Frontal cortex (tissue), 4 donors: ENCODE measurements at places on chromosomes 6 and 20. TPM values are rescaled to one million over a fixed set of nuclear protein-coding genes. Genes with fewer than 3 reads are reported as not detected.

SRSF12 gene
- 36.7 TPM for total RNA-seq

SIRPB1 gene
- total RNA-seq = 0.41 TPM

TTI1 gene
- total RNA-seq = 25.7 TPM

CFB gene
- total RNA-seq = 0.82 TPM

NNAT gene
- total RNA-seq = 367 TPM

EDN1 gene
- 4.9 TPM for total RNA-seq

ZSCAN12 gene
- 18.8 TPM for total RNA-seq

TMEM14A gene
- total RNA-seq = 102 TPM

SLC32A1 gene
- 7.7 TPM for total RNA-seq

JPH2 gene
- under 0.01 TPM for total RNA-seq

ZSCAN31 gene
- 13.5 TPM for total RNA-seq

NRSN1 gene
- 22.0 TPM for total RNA-seq

PRL gene
- total RNA-seq = not detected

TMEM244 gene
- total RNA-seq = 1.2 TPM

TMEM239 gene
- total RNA-seq = not detected

DNA sequence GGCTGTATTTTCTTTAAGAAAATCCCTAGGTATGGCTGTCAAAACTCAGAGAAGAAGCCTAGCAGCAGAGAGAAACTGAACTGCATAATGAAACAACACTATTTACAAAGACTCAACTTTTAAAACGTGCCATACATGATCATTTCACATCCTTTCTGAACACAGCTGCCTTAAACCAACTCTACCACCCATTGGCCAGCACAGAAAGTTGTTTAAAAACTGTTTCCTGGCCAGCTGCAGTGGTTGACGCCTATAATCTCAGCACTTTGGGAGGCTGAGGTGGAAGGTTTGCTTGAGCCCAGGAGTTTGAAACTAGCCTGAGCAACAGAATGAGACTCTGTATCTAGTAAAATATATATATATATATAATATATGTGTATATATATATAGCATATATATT, 336.4 kb upstream of the SOX4 start:
- DNase-seq = no peak

DNA sequence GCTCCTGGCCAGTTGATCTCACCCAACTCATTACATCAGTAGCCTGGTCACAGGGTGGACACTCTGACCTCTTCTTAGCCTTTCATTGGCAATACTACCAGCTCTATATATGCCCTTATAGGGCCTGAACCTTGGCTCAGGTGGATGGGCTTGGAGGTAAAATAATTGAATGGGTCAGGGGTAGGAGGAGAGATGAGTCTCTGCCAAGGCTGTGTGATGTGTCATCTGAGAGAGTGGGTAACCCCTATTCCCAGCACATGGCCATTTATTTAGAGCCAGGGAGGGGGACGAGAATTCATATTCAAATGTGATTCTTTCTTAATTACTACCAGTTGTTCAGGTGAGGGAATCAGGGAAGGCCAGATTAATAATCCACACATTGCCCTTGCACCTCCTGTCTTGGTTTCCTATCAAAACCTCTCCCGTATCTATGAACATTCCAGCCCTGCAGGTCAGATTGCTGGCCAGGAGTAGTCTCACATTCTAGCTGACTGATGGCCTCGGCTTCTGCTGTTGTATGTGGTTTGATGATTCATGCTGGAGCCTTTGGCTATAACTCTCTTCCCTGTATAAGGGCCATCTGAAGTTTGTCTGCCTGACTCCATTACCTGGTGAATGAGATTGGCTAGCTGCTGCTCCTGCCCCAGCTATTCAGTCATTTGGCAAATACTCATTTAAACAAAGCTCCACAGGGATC, 13.4 kb downstream of the C20orf173 start:
- DNase-seq = no peak

DNA sequence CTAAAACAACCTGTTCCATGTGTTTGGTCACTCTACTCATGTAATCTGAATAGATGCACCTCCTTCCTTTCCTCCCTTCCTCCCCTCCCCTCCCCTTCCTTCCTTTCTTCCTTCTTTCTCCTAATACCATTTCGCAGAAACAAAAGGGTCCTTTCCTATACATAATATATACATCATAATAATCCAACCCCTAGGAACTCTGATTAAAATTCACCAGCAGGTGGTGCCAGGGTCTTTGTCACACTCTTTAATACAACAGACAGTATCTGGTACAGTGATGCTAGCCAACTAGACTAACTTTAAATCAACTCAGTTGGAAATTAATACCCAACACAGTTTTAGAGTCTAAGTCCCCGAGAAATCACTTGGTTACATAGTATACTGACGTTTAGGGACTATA, 181.2 kb upstream of the SHLD1 start:
- DNase-seq = no peak

DNA sequence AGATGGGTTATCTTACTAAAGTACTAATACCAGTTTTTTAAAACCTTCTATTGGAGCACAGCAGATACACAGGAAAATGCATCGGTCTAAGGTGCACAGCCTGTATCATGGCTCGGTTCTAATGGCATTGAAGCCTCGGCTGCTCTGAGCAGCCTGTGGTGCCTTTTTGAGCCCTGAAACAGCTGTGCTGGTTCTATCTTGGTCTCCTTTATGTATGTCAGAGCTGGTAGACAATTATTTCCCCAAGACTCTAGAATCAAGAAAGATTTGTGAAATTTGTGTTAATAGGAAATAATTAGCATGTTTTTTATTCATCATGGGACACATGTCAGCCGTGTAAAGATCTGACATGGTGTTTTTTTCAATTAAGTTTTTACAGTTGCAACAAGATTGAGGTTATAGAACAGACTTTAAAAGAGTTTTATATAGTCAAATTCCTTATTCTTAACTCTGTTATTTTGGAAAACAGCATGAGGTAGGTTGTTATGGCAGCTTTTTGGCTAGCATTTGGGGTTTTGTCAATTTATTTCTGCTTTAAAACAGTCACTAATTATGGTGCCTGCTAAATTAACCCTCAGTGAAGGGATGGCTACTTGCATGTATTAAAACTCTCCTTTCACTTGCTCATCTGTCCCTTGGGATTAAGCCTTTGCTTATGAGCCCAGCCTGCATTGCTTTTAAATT, 40.3 kb upstream of the C20orf144 start:
- no peak for DNase-seq

GRCh38 chr20:57977141-57977540, 251.3 kb downstream of the ANKRD60 start:
- no peak for DNase-seq

DNA sequence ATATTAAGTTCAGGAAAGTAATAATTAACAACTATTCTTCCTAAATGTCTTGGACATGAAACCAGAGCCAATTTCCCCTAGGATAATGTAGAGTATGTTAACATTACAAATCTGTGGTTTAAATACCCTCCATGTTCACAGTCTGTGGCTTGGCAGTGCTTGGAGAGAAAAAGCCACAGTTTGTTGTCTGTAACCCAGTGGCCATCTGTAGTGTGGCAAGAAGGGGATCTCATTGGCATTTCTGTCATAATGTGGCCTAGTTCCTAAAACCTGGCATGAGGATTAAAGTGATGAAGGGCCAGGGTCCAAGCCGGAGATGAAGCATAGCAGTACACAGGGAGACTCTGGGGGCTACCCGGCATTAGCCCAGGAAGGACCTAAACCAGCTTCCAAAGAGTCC, 31.2 kb downstream of the SYNE1 start:
- no peak for DNase-seq

- DNase-seq = no peak
Observed at GRCh38 chr20:47282864-47283263, 73.6 kb downstream of the ZMYND8 start.

- no peak for DNase-seq
Observed at GRCh38 chr6:57173056-57173885, 1.1 kb downstream of the BAG2 start.

DNA sequence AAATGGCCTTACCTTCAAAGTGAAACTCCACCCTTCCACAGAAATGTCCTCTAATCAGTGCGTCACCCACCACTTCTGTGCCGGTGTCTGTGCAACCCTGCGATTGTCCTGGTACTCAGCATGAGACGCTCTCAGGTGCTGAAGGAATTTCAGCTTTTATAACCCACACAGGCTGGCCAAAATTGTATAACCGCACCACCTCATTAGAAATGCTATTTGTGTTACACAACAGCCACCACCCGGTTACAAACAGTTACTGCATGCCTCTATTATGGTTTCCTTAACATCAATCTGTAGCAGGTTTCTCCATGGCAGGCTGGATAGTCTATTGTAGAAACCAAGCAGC, 51.5 kb downstream of the SLC23A2 start:
- no peak for DNase-seq

DNA sequence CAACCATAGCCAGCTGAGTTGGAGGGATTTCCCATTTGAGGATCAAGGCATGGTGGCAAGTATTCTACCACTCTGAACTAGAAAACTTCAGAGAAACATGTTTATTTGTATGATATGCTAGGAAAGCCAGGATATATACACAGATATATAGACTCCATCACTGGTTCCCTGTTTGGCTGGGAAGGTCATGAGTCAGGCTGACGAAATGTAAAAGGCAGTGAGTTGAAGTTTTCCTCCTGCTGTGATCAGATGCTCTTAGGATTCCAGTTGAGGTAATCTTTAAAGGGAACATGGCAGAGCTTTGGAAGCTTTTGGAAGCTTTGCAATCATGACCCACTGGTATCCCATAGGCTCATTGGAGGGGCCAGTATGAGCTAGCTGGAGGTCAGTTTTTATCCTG, 1369.1 kb downstream of the EPHA7 start:
- DNase-seq = no peak

DNA sequence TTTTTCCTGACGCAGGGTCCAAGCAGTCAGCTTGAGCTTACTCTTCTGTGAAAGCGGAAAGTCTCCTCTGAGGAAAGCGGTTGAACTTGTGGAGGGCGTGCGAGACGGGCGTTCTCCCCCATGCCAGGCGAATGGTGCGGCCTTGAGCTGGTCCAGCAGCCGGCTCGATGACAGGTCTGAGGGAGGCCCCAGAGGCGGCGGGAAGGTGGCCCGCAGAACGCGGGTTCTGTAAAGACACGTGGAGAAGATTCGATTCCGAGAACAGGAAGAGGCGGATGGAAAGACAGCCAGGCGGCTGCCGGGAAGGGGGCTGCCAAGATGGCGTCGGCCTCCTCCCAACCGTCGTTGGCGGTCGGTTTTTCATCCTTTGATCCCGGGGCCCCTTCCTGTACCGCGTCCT, 75.6 kb upstream of the TXNDC5 start:
- no peak for DNase-seq

DNA sequence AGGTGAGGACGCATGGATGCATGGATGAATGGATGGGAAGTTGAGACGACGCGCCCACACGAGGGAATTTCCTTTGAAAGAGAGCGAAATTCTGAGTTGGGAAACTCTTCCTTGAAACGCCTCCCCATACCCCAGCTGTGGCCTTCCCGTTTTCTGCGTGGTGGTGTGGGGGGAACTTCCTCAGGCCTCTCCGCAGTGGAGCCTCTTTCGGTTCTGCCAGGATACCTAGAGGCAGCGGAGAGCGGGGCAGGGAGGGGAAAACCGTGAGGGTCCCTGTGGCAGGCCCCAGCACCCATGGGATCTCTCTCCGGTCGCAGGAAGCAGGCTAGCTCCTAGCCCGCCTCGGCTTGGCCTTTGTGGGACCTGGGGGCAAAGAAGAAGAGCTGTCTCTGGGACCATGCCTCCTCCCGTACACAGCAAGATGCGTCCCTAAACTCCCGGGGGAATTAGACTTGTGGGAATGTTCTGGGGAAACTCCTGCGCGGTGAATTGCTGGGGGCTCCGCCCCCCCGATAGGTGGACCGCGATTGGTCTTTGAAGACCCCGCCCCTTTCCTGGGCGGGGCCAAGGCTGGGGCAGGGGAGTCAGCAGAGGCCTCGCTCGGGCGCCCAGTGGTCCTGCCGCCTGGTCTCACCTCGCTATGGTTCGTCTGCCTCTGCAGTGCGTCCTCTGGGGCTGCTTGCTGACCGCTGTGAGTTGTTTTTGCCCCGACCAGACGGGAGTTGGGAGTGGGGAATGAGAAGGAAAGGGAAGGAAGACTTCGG, at the start of gene CD40:
CD40 (plus strand) TSS at position 611 of the 764 bp plus-strand sequence; CDS start at position 641, 30 bp downstream.
- DNase-seq = peak; percentile 87

DNA sequence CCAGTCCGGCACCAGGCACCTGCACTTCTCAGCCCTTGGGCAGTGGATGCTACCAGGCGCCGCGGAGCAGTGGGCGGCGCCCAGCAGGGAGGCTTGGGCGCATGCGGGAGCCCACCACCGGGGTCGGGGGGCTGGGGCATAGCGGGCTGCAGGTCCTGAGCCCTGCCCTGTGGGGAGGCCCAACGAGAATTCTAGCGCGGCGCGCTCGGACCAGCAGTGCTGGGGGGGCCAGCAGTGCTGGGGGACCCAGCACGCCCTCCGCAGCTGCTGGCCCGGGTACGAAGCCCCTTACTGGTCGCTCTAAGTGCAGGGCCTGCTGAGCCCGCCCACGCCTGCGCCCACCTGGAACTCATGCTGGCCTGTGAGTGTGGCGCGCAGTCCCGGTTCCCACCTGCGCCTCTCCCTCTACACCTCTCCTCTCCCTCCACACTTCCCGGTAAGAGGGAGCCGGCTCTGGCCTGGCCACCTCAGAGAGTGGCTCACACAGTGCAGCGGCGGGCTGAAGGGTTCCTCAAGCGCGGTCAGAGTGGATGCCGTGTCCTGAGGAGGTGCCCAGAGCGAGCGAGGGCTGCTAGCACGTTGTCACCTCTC, 28.5 kb upstream of the SERPINB1 start:
- no peak for DNase-seq

- no peak for DNase-seq
Observed at GRCh38 chr20:37228082-37228481, 33.5 kb downstream of the GHRH start.

GRCh38 chr6:68237205-68237604, 397.9 kb upstream of the ADGRB3 start:
- no peak for DNase-seq
